ENCODE measurements at places on chromosomes 5 and 9.

GRCh38 chr5:139574641-139575312 lies 13.6 kb downstream of the UBE2D2 start:
- no peak for DNase-seq

GRCh38 chr9:137650259-137650658 lies 31.5 kb downstream of the EHMT1 start:
- no peak for DNase-seq

- DNase-seq = no peak
These were observed 153.6 kb upstream of the CD180 start for GRCh38 chr5:67350185-67350584.

DNA sequence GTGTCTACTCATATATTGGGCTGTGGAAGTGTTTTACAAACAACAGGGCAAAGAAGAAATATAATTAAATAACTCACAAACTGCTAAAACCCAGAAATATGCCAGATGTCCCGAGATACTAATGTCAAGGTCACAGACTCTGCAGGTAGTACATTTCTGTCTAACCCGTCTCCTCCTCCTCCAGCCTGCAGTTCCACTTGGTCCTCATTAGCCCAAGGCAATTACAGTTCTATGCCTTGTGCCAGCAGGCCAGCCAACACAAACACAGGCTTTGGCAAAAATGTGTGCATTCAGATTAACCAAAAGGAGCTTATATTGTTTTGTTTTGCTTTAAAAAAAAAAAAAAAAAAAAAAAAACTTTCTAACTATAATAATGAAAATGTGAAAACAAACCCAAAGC lies 148.8 kb downstream of the MYO10 start:
- no peak for DNase-seq

GRCh38 chr9:131258186-131258585 lies 18.1 kb downstream of the FAM78A start:
- DNase-seq = no peak

- no peak for DNase-seq
These were observed 75.6 kb downstream of the ARHGEF28 start for GRCh38 chr5:73701566-73701965.

GRCh38 chr5:134543820-134544614 lies 18.5 kb downstream of the JADE2 start:
- DNase-seq = peak; percentile 68

DNA sequence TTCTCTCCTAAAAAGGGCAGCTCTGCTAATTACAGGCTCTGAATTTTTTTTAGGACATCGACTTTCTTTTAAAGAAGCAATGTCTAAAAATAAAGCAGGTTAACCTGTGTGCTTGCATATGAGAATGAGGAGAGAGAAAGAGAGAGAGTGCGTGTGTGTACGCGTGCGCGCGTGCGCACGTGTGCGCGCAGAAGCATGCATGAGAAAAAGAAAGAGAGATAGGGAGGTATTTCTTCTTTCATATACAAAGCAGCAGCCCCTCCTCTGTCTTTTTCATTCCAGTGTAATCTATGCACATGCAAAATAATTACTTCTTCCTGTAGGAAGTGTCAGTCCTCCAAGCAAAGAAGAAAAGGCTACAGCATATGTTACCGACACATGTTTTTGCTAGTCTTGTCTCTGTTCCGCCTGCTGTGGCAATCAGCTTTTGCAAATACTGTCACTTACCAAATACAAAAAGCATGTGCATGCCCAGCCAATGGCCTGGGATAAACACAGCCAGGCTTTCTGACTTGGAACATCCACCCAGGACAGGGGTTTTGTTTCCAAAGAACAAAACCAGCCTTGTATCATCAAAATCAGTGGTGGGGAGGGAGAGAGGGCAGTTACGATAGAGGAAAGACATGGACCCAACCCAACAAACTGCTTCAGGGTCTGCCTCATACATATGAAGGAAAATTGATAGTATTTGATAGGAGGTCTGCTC lies 252.3 kb upstream of the SLC24A2 start:
- no peak for DNase-seq

GRCh38 chr9:96585426-96585825 lies 34.2 kb downstream of the CDC14B start:
- DNase-seq = no peak

- DNase-seq = no peak
These were observed 22.1 kb upstream of the LPCAT1 start for GRCh38 chr5:1545805-1546355.

GRCh38 chr5:2690293-2690692 lies 61.2 kb downstream of the IRX2 start:
- DNase-seq = no peak

DNA sequence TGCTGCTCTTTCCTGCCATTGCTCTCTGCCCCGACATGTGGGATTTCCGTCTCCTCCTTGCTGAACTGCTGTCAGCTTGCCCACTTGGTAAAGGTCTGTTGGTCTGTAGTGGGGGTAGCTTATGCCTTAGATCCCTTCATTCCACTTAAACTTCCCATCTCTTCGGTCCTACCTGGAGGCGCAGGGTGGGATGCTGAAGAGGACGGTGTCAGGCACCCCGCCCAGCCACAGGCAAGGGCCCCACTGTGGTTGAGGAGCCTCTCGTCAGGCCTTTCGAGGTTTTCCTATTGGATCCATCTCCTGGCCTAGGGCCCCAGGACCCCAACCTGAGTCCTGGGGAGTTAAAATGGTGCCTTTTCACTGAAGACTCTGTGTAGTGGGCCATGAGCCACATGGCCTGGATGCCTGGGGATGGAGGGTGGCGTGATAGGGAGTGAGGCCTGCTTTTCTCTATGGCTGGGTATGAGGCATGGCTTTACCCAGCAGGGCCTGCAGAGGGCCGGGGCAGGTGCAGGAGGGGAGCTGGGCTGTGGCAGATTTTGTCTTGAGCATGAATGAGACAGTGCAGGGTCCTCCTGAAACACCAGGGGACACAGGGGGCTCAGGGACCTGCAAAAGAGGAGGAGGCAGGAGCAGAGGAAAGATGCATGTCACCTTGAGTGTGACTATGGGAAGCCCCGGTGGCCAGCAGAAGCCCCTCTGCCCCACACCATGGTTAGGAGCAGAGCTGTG lies 25.8 kb upstream of the RNF130 start:
- DNase-seq = no peak

GRCh38 chr5:56520986-56521730 lies 288.0 kb upstream of the ANKRD55 start:
- DNase-seq = no peak

- DNase-seq = no peak
These were observed 117.9 kb upstream of the CKMT2 start for GRCh38 chr5:81115261-81115660.

GRCh38 chr9:116516456-116516855 lies 170.6 kb upstream of the TRIM32 start:
- DNase-seq = no peak

- DNase-seq = no peak
These were observed 49.4 kb upstream of the DNAH5 start for GRCh38 chr5:13993926-13994325.

DNA sequence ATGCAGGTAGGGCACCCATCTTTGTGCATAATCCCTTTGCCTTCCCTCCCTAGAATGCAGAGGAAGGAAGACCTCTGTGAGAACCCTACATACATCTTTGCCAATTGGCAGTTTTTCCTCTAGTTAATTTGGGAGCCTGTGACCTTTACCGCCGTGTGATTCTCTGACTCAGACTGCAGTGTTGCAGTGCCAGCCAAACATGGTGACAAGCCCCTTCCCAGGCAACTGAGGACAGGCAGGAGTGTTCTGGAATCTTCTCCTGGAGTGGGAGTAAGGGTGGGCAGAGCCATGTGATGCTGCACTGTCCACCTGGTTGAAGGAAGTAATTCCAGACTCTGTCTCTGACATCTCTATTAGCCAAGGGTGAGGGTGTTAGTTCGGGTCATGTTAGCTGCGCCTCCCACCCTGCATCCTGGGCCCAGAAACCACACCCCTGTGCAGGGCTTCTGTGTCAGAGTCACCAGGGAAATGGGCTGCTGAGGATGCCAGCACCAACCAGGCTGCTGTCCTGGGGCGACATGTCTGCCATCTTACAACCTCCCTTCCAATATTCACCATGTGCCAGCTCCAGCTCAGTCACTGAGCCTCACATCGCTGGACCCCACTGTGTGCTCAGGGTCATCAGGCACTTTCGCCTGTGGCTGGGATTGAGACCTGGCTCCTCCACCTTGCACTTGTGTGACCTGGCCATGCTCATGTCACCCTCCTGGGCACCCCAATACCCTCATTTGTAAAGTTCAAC lies 21.8 kb downstream of the KCNIP1 start:
- no peak for DNase-seq

- DNase-seq = peak; percentile 50
These were observed at the start of gene CDO1 for GRCh38 chr5:115816226-115817081. CDO1 (minus strand) TSS chr5:115816659; CDS start chr5:115816397, 262 bp downstream.

GRCh38 chr5:179222246-179223017 lies 122.8 kb downstream of the ADAMTS2 start:
- no peak for DNase-seq

- DNase-seq = no peak
These were observed 735 bp downstream of the IDNK start for GRCh38 chr9:83623679-83624076.

GRCh38 chr5:154899151-154899816 lies 38.7 kb downstream of the GEMIN5 start:
- DNase-seq = no peak

- no peak for DNase-seq
These were observed 89.1 kb upstream of the MINAR2 start for GRCh38 chr5:129658801-129659200.

GRCh38 chr5:55737793-55738192 lies at the start of gene DDX4:
DDX4 (plus strand) TSS chr5:55738061; CDS start chr5:55738964, 903 bp downstream.
- DNase-seq = no peak

GRCh38 chr5:138807182-138807581 lies 54.0 kb downstream of the CTNNA1 start:
- no peak for DNase-seq

GRCh38 chr5:60490597-60491166 lies 209.3 kb downstream of the DEPDC1B start:
- DNase-seq = no peak

- no peak for DNase-seq
These were observed 138.9 kb downstream of the WDR41 start for GRCh38 chr5:77353251-77353650.

GRCh38 chr5:137627293-137627692 lies 108.6 kb downstream of the KLHL3 start:
- DNase-seq = no peak

DNA sequence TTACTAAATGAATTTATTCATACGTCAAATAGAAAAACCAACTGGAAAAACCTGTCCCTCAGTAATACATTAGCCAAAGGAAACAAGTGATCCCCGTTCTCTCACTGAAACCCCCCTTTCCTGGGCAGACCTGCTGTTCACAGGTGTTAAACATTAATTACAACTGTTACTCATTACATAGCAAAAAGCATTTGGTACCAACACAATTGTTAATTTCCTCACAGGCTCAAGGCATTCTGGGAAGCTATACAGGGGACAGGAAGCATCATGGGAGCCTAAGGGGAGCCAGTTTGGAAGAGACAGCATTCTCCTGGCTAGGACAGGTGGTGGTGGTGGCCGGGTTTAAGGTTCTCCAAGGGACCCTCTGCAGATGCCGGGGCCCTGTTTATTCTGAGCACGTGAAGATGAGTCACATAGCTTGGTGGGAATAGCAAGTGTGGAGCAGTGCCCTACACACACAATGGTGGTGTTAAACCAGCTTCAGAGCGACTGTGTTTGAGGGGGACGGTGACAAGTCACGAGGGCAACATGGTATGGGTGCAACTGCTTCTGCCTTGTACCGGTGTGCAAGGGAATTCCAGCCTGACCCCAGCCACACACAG lies 62.6 kb upstream of the SLC25A51 start:
- no peak for DNase-seq

GRCh38 chr5:97400537-97400936 lies 217.5 kb upstream of the RIOK2 start:
- DNase-seq = no peak

DNA sequence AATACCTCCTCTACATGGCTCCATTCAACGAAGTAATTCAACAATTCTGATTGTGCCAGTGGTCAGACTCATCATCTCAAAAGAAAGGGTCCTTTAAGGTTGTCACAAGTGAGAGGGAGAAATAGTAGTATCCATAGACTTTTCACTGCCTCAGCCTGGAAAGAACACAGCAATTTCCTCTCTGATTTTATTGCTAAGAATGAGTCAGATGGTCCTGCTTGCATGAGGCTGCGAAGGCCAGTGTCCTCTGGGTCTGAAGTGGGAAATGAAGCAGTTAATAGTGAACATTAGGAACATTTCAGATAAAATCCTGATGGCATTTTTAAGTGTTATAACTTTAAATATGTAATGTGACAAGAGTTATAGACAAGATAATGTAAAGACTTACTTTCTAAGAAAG lies 979.0 kb downstream of the EFNA5 start:
- DNase-seq = no peak

- DNase-seq = peak; percentile 79
These were observed 5.8 kb downstream of the ANXA6 start for GRCh38 chr5:151151793-151152192.

DNA sequence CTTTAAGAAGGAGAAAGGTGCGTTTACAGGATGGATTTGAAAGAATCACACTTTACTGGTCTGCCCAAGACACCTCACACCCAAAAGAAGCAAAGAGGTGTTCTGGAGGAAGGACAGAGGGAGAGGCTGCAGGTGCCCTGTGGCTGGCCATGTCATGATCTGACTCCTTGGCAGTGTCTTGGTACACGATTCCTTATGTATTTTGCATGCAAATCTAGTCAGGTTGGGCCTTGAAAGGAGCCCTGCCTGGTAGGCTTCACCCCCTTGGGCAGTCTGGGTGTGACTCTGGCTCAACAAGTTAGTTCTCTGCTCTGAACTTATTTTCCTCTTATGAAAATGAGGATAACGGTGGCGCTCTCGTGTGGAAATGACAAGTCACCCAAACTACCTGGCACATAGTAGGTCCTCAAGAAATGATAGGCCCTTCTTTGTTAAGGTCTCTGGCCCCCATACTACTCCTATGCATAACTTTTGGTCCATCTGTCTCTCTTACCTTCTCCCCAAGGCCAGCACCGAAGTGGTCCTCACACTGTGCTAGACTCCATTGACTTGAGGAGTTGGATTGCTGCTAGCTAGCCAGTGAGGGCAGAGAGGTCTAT lies 212.5 kb downstream of the SEMA6A start:
- DNase-seq = no peak

DNA sequence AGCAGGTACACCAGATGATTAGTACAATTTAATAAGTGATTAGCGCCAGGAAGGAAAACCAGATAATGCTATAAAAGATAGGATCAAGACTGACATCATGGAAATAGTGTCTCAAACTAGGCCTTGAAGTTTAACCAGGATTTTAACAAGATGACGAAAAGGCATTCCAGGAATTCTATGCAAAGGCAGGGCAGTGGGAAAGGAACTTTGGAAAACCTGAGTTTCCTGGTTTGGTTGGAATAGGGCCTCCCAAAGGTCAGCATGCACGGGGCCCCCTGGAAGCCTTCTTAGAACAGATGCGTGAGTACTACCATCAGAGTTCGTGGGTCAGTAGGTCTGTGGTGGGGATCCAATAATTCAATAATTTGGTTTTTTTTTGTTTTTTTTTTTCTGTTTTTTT lies 935.2 kb upstream of the DMAC1 start:
- DNase-seq = no peak
